ENCODE measurements at places on chromosomes 12 and 14. TPM values are rescaled to one million over a fixed set of nuclear protein-coding genes. Genes with fewer than 3 reads are reported as not detected.

- DNase-seq, result no peak
Observed at GRCh38 chr14:94164685-94165431, 9.3 kb upstream of the PPP4R4 start.

DNA sequence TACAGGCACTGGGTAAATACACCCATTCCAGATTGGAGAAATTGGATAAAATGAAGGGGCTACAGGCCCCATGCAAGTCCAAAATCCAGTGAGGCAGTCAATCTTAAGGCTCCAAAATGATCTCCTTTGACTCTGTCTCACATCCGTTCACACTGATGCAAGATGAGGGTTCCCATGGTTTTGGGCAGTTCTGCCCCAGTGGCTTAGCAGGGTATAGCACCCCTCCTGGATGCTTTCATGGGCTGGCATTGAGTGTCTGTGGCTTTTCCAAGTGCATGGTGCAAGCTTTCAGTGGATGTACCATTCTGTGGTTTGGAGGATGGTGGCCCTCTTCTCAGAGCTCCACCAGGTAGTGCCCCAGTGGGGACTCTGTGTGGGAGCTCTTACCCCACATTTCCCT is 427.2 kb downstream of the TRHDE start:
- no peak for DNase-seq

DNA sequence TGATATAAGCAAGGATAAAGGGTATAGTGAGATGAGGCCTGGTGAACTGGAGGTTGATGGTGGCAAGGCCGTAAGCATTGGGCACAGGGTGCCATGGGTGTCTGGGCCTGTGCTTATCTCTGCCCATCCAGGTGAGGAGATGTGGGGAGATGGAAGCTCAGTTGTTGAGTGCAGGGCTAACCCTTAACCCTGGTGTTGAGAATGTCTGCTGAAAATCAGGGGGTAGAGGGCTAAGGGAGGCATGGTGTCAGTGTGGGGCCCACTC is 86.1 kb downstream of the SYNE2 start:
- no peak for DNase-seq

DNA sequence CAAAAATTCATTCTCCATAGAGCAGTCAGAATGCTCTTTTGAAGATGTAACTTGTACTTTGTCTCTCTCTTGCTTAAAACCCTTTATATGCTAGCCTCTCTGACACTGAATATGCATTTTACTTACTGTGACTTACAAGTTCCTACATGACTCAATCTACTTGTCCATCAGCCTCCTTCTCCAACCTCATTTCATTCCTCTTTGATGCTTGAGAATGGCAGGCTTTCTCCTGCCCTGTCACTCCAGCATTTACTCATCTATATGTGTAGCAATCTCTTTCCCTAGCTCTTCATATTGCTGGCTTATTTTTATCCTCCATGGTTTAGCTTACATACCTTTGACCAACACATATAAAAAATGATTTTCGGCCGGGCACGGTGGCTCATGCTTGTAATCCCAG is 561.9 kb downstream of the CCER1 start:
- DNase-seq, result no peak

Gene SLC7A7
- total RNA-seq, result 5.8 TPM

Gene HOXC11
- total RNA-seq, result not detected

All from pancreas (tissue), 10 donors.